Fibroblast of mammary gland (primary cell): ENCODE measurements at places on chromosomes 5 and 9.
A peak's percentile ranks its signal among the peaks of the same experiment; 100 is the strongest.

DNA sequence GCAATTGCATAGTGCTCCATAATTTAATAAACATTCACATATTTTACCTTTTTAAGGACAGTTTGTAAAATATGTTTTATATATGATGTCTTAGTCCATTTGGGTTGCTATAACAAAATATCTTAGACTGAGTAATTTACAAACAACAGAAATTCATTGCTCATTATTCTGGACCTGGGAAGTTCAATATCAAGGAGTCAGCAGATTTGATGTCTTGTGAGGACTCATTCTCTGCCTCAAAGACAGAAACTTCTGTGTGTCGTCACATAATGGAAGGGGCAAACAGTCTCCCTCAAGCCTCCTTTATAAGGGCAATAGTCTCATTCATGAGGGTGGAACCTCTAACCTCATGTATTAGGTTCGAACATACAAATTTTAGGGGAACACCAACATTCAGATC, 455.9 kb downstream of the TAF11L14 start:
- DNase-seq, result no peak

GRCh38 chr5:148542812-148543211, 111.5 kb downstream of the HTR4 start:
- DNase-seq, result peak; percentile 80

DNA sequence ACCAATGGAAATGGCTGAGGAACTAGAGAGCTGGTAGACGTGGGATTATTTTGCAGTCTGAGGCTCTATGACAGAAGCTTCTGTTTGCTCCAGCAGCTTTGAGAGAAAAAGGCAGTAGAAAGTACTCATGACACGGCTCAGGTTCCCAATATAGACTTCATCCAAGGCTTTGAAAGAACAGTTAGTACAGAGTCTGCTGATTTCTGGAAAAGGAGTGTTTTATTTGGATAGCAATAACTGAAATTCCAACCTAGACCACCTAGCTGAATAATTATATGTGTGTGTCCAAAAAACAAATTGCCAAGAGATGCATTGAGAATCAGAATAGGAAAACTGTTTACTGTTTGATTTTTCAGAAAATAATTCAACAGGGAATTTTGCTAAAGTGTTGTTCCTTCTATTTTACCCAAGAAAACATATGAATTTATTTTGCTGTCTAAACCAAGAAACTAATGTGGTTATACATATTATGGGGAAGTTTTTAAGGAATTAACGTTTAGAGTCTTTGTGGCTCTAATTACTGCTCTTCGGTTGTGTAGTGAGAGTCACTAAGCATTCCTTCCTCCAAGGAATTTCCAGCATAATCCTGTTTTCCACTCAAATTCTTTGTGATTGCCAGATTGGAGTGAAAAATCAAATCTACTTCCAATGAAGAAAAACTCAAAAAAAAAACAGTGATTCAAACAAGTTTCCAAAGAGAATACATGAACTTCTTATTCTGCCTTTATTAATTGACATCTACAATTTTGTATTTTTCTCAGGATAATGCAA, 18.1 kb upstream of the MTX3 start:
- no peak for DNase-seq

DNA sequence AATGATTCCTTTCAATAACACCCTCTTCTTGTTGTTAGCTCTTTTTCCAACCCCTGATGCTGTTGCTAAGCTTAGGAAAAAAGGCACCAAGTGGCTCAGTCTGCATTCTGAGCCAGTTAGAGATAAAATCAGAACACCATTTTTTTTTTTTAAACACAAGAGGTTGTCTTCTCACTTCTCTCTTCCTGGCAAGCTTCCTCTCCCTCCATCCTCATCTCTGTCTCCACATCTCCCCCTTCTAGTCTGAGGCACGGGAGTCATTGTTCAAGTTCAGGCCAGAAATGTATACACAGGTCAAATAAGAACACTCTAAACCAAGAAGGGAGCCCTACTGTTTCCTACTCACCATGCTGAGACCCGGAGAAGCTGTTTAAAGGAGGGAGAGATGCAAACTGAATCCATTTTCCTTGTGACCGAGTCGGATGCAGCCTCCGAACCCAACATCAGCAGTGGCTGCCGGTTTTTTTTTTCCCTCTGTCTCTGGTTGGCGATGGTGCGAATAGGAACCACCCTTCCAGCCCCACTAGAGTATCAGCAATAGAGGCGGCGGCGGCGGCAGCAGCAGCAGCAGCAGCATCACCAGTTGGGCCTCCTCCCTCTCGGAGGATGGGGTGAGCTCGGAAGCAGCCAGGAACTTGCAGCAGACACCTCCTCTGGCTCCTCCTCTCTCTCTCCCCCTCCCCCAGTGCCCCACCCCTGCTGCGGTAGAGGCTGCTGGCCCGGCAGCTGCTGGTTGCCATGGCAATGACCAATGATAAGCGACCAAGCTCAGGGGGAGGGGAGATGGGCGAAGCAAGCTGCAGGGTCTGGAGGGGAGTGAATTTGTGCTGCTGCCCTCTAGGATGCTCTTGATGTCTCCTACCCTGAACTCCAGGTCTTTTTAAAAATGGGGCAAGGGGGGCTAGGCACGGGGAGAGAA, at the start of gene JAKMIP2:
Gene JAKMIP2 (minus strand): TSS at position 619 of the 919 bp plus-strand sequence. CDS start 110,922 bp downstream, outside the sequence.
- peak; percentile 60 for DNase-seq

DNA sequence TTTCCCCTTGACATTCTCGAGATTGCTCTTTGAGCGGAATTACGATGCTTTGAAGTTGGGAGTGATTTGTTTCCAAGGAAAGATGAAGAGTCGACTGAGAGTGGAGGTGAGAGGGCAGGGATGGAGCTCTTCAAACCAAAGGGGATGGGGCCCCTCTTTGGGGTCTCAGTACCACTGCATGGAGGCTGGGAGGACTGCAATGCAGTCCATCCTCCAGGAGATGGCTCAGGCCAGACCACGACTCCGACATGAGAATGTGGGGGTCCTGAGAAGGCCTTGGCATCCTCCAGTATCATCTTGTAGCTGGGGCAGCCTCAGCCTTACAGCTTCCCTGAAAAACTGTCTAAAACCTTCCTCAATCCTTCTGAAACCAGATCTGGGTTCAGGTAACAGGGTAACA, 51.1 kb upstream of the CDKN2AIPNL start:
- DNase-seq, result no peak

GRCh38 chr5:32850817-32851496, 139.8 kb downstream of the NPR3 start:
- DNase-seq, result no peak

DNA sequence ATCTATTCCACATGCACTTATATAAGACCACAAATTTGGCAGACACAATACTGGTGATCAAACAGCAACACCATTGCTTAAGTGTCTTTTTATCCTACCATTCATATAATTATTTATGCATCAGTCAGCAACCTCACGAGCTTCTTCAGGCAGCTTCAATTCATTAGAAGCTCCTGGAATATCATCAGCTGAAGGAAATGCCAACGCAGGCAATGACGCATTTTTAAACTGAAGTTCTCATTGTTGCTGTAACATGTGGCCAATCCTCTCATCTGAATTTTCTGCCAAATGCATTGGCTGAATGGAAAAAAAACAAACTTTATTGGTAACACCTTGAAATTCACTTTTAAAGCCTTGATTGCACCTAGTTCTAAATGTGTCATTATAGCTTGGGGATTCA, 376.4 kb upstream of the RGMB start:
- peak; percentile 94 for DNase-seq

DNA sequence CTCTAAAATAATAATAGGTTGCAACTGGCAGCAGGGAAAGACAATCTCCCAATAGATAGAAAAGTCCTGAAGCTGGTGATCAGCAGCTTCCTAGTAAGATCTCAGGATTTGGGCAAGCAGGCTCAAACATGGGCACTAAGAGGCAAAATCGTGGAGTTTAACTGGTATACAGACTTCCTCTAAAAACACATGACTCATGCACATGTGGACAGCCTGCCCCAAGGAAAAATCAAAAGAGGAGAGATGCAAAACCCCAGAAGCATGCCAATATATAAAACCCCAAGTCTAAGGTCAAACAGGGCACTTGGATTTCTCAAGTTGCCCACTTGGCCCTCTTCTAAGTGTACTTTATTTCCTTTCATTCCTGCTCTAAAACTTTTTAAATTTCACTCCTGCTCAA, 62.8 kb downstream of the CDKN2A start:
- peak; percentile 20 for DNase-seq

GRCh38 chr9:136538599-136539426, 7.0 kb downstream of the NOTCH1 start:
- DNase-seq, result no peak

DNA sequence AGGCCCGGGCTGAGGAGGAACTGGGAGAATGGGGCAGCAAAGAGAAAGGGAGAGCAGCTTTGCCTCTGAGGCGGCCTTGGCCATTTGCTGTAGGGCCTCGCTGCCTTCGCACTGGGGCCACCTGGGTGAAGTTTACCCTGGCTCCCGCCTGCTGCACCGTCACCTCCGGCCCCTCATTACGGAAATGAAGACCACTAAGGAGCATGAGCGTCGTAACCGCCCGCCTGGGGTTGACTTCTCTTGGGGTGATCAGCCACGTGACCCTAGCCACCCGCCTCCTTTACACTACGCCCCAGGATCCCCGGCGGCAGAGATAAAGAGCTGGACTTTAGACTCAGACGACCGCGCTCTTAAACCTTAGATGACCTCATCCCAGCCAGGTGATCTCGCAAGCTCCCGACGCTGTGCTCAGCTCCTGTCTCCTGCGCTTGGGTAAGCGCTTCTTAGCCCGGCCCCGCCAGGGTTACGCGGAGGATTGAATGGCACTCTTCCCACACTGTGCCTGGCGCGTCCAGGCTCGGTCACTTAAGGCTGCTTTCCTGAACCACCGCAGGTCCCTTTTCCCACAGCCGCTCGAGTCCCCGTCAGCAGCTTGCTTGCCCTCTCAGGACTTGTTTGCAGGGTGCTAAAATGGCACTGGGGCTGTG, 107.9 kb upstream of the LARP1 start:
- DNase-seq, result peak; percentile 24

DNA sequence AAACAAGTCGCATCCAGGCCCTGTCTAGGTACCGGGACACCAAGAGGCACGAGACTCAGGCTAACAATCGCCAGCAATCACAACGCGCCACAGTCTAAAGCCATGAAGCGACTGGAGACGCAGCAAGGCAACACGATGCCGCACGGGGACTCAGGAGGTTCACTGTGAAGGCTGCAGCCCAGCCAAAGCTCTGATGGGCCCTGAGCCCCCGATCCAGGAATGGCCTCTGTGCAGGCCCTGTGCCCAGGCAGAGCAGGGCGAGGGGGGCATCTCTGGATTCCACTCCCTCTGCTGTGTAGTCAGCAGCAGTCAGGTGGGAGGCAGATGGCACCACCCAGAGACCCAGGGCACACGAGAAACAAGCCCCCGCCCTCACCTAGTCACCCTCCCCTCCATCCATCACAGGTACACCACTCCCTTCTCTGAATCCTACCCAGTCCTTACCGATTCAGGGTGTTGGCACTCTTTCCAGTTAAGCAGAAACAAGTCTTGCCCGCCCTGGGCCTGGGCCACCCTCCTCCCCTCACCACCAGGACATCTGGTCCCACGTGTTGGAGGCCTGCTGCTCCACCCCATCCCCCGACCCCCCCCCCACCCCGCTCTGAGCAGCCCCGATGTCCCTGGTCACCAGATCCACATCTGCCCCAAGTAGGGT, 1.1 kb downstream of the RALGDS start:
- DNase-seq, result no peak
